T-cell (primary cell): ENCODE measurements at places on chromosomes 3 and 15. TPM values are rescaled to one million over a fixed set of nuclear protein-coding genes. Genes with fewer than 3 reads are reported as not detected.

The GNB4 gene
- 1.1 TPM for total RNA-seq

The DMXL2 gene
- 3.2 TPM for total RNA-seq

The STAB1 gene
- 1.7 TPM for total RNA-seq

The DYNLT2B gene
- total RNA-seq = 3.2 TPM

The DUOXA1 gene
- total RNA-seq = 1.2 TPM

The SERINC4 gene
- 0.20 TPM for total RNA-seq

The AADACL2 gene
- not detected for total RNA-seq

DNA sequence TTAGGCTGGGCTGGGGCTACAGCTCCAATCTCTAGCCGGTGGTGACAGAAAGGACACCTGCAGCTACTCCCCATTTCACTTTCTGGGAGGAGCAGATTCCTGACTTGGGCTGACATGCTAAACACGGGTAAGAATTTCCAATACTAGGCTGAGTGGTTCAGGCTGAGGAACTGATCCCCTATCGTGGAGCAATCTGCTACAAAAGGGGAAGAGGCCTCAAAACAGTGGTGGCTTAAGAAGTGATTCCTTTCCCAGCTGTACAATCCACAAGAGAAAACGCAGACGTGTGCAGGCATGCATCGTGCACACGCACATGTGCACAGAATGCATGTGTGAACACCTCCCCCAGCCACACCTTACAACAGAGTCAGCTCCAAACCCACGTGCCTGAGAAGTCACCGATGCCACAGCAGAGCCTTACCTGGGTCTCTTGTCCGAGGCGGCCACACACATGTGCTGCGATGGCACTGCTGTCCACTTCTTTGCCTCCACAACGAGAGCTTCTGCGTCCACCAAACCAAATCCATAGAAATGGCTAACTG, 86.7 kb upstream of the SNRPA1 start:
- no peaks in the 10 kb centered on the region for H3K36me3 ChIP-seq
- H3K27ac ChIP-seq = no peak overlapping the region
- no peaks in the 10 kb centered on the region for H3K4me1 ChIP-seq
- no peak overlapping the region for H3K4me3 ChIP-seq
- peaks cover 2% of the 10 kb centered on the region for H3K27me3 ChIP-seq

DNA sequence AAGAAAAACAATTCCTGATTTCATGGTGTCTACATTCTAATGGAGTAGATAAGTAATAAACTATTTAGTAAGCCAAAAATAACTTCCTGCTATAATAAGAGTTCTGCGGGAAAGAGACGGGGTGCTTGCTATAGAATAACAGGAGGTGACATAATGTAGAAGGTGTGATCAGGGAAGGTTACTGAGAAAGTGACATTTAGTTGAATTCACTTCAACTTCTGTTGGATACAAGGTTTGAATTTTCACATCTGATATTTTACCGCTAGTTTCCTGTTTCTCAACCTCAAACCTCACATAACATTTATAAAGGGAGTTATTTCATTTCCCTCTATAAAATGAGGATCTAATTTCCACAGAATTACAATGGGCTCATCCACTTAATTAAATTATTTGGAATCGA, 102.3 kb upstream of the GBE1 start:
- H3K4me1 ChIP-seq = no peaks in the 10 kb centered on the region
- DNase-seq = no peak
- H3K4me3 ChIP-seq = no peak overlapping the region

DNA sequence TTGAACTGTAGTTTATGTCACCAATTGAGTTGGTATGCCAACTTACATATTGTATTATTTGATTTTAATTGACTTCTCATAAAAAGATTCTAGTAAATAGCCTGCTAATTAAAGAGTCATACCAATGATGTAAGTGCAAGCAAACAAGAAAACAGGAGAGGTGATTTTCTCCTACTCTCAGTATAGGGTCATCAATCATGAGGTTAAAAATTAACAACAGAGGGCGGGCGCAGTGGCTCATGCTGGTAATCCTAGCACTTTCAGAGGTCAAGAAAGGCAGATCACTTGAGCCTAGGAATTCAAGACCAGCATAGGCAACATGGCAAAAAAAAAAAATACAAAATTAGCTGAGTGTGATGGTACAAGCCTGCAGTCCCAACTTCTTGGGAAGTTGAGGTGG, 108.7 kb downstream of the MYO9A start:
- H3K27ac ChIP-seq = no peak overlapping the region
- no peaks in the 10 kb centered on the region for H3K27me3 ChIP-seq
- peaks cover 17% of the 10 kb centered on the region for H3K36me3 ChIP-seq
- no peak overlapping the region for H3K4me3 ChIP-seq
- DNase-seq = no peak
- H3K4me1 ChIP-seq = no peaks in the 10 kb centered on the region

GRCh38 chr15:53512029-53512428, 247.4 kb downstream of the WDR72 start:
- H3K36me3 ChIP-seq = no peaks in the 10 kb centered on the region
- no peak overlapping the region for H3K4me3 ChIP-seq
- no peaks in the 10 kb centered on the region for H3K4me1 ChIP-seq
- no peak overlapping the region for H3K27ac ChIP-seq
- H3K27me3 ChIP-seq = no peaks in the 10 kb centered on the region

GRCh38 chr15:78389738-78390137, 48.3 kb upstream of the IREB2 start:
- no peaks in the 10 kb centered on the region for H3K4me1 ChIP-seq
- no peaks in the 10 kb centered on the region for H3K27me3 ChIP-seq
- H3K36me3 ChIP-seq = no peaks in the 10 kb centered on the region
- H3K27ac ChIP-seq = no peak overlapping the region
- DNase-seq = no peak

- H3K36me3 ChIP-seq = no peaks in the 10 kb centered on the region
- DNase-seq = no peak
- no peaks in the 10 kb centered on the region for H3K27me3 ChIP-seq
- no peaks in the 10 kb centered on the region for H3K4me1 ChIP-seq
- H3K27ac ChIP-seq = no peak overlapping the region
Measured at GRCh38 chr3:168002786-168003368, 92.8 kb downstream of the GOLIM4 start.

GRCh38 chr3:64266983-64267382, 41.7 kb upstream of the PRICKLE2 start:
- H3K4me1 ChIP-seq = no peaks in the 10 kb centered on the region
- no peak overlapping the region for H3K4me3 ChIP-seq
- no peaks in the 10 kb centered on the region for H3K36me3 ChIP-seq
- H3K27me3 ChIP-seq = peaks cover 12% of the 10 kb centered on the region
- DNase-seq = no peak

DNA sequence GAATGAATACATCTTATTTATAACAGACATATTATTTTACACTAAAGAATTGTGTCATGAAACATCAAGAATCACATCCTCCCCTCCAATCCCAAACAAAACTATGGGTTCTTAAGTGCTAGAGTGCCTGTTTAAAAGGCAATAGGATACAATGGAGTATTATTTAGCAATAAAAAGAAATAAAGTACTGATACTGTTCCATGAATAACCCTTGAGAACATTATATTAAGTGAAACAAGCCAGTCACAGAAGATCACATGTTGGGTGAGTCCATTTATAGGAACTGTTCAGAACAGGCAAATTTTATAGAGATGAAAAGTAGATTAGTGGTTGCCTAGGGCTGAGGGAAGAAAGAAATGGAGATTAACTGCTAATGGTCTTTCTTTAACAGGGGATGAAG, 86.5 kb downstream of the ANKRD28 start:
- H3K27me3 ChIP-seq = no peaks in the 10 kb centered on the region
- H3K36me3 ChIP-seq = no peaks in the 10 kb centered on the region
- no peaks in the 10 kb centered on the region for H3K4me1 ChIP-seq
- DNase-seq = no peak
- H3K27ac ChIP-seq = no peak overlapping the region
- H3K4me3 ChIP-seq = no peak overlapping the region

DNA sequence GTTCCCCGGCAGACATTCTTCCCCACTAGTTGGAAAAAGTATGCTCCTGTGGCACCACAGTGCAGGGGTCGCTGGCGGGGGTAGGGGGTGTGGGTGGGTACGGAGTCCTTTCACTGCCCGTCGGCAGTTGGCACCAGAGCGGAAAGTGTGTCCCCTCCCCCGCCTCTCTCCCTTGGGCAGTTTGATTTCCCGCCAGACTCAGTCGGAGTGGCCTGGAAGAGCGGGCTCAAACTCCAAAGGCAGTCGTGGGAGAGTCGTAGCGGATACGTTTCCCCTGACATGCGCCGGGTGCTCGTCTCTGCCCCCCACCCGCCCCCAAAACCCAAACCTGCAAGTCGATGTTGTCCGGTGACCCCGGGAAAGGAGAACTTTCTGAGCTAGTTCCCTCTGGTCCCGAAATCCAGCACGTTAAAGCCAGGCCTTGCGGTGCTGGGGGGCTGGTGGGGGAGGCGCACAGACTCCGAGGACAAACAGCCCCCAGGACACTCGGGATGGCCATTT, 4.4 kb upstream of the FOXB1 start:
- H3K27me3 ChIP-seq = peaks cover 92% of the 10 kb centered on the region
- H3K27ac ChIP-seq = no peak overlapping the region
- H3K4me3 ChIP-seq = no peak overlapping the region
- no peak for DNase-seq

- no peak overlapping the region for H3K4me3 ChIP-seq
- no peak for DNase-seq
- no peaks in the 10 kb centered on the region for H3K4me1 ChIP-seq
- no peak overlapping the region for H3K27ac ChIP-seq
Measured at GRCh38 chr3:27503526-27503925, 19.3 kb upstream of the SLC4A7 start.
